ENCODE measurements at places on chromosomes 7 and 10. TPM values are rescaled to one million over a fixed set of nuclear protein-coding genes. Genes with fewer than 3 reads are reported as not detected.

Gene C10orf105
- total RNA-seq = under 0.01 TPM

Gene ZNF679
- total RNA-seq = not detected

Gene PTN
- total RNA-seq = 61.7 TPM

Gene TMUB1
- total RNA-seq = 6.8 TPM

Gene TUBAL3
- not detected for total RNA-seq

Gene GRB10
- total RNA-seq = 15.1 TPM

Gene OR13A1
- not detected for total RNA-seq

Gene FAS
- total RNA-seq = 53.8 TPM

Gene SEMA4G
- total RNA-seq = 0.56 TPM

Gene ZNF425
- 2.8 TPM for total RNA-seq

GRCh38 chr7:116630932-116631671 is 40.9 kb upstream of the MET start:
- peak; percentile 82 for DNase-seq

- DNase-seq = no peak
Observed at GRCh38 chr10:127353544-127353943, 157.2 kb upstream of the INSYN2A start.

GRCh38 chr7:117992635-117993376 is 119.6 kb upstream of the CTTNBP2 start:
- DNase-seq = no peak

DNA sequence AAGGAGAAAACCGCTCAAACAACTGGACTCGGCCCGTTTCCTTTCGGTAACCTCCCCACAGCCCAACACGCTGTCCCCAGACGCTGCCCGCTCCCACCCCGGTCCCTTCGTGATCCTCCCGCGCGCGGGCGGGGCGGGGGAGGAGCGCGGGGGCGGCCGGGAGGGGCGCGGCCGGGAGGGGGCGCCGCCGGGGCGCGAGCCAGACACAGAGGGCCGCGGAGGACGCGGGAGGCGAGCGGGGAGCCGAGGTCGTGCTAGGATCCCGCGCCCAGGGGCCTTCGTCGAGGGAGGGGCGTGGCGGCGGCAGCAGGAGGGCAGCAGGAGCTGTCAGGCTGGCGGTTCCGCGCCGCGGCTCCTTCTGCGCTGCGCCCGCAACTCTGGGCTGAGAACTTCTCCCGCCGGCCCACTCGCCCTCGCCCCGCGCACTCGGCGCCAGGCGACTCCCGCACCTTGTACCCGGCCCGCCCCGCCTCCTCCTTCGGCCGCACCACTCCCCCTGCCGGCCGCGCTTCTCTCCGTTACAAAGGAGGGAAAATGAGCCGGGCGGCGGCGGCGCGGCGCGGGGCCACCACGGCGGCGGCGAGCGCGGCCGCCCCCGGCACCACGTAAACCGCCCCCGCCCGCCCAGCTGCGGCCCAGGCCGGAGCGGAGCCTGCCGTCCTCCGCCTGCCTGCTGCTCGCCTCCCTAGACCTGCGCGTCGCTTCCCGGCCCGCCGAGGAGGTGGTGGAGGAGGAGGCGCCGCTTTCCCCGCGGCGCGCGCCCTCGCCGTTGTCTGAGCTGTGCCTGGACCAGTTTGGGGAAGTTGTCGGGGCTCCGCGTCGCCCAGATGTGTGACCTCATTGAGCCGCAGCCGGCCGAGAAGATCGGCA is at the start of gene CDK14:
Gene CDK14 (plus strand): TSS at position 521 of the 870 bp plus-strand sequence. CDS start 307 bp downstream, at position 828.
- DNase-seq = peak; percentile 53

DNA sequence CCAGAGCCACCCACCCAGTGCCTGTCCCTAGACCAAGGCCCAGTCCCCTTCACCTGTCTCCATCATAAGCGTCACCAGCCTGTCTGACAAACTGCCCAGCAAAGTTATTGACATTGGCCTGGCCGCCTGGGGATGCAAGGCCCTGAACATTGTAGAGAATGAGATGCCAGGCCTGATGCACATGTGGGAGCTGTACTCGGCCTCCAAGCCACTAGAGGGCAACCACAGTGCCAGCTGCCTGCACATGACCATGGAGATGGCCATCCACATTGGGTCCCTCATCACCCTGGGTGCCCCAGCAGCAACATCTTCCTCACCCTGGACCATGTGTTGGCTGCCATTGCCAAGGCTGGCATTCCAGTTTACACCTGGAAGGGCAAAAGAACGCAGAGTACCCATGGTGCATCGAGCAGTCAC is 63.7 kb upstream of the ANTXRL start:
- no peak for DNase-seq

DNA sequence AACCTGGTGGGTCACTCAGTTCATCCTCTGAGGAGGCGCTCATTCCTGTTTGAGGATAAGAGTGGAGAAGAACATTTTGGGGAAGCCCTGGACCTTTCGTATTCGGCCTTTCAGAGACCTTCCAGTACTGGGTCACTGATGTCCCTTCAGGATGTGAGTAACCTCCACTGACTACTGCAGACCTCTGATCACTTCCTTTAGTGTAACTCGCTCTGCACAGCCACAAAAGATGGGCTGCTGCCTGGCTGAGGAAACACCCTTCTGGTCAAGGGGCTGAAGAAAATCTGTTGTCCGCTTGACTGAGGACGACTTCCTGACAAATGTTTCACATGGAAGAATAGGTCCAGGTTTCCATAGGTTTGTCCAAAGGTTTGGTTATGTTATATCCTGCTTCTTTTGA is 15.9 kb upstream of the TBXAS1 start:
- no peak for DNase-seq

DNA sequence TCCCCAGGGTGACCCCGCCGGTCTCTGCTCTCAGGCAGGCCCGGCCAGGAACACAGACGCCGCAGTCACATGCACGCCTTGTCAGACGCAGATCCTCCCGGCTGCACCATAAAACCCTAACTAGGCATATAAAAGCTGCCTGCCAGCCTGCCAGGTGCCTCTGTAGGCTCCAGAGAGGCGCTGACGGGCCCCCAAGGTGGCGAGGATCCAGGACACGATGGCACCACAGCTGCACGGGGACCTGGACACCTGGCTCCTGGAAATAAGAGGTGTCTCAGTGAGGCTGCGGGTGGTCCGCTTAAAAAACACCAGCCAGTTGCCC is 21.9 kb upstream of the GDF10 start:
- no peak for DNase-seq

DNA sequence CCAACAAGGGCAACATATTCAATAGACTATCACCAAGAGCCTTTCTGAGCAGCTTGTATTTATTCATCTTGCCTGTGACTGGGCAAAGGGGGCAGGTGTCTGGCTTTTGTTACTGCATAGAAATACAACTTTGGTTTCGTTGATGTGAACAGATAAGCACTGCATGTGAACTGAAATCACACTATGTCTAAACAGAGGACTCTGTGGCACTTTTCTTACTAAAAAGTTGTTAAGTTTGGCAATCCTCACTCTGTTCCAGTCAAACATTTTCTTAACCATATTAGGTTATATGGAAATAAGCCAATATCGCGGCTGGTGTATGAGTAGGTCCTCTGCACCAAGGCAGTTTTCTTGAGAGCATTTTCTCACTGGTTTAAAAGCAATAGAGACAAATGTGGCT is 48.5 kb downstream of the CALD1 start:
- DNase-seq = peak; percentile 84

- DNase-seq = no peak
Observed at GRCh38 chr7:133931053-133931452, 196.1 kb upstream of the LRGUK start.

DNA sequence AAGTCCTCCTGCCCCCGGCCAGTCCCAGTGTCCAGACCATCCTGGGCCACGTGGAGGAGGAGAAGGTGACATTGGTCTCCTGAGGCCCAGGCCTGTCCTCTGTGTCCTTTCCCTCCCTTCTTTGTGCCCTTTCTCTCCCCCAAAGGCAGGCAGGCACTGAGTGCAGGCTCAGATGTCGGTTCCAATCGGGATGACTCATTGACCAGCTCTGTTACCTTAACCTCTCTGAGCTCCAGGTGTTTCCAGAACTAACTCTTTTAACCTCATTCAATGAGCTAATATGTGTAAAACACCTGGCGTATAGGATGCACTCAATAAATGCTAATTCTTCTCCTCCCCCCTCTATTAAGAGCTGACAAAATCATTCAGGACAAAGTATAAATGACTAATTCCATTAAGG is 25.7 kb downstream of the MACROH2A2 start:
- no peak for DNase-seq

DNA sequence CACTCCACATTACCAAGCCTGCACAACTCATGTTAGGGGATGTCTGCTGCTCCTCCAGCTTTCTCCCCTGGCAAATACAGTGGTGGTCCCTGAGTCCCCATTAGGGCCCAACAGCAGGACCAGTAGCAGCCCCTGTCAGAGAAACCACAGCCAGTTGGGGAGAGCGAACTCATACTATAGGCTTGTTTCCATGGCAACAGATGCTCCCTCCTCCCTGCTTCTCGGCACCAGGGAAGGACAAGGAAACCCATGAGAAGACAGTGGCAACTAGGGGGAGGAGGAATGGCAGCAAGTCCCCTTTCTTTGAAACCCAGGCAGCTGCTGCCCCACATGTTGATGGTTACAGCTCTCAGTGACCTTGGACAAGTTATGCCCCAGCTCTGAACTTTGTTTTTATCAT is 326.4 kb downstream of the KCNMA1 start:
- DNase-seq = no peak
